ENCODE measurements at places on chromosomes 6 and 20.

DNA sequence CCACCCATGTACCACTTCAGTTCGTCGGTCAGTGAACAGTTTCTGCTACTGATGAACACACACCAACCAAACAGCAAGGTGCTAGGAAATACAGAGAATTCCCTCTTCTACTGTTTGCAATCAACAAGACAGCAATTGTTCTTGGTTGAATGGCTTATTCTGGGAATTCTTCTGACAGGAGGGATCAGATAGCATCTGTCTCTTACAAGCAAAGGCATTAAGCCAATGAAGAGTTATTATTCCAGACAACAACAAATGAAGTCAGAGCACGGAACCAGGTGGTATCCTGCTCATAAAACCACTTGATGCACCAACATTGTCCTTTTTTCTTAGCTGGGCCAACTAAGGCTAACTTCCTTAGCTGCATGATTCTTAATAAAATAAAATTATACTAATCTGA lies 37.8 kb downstream of the PTPRK start:
- no peak for DNase-seq

GRCh38 chr20:25160897-25161296 lies 34.6 kb upstream of the ENTPD6 start:
- no peak for DNase-seq

DNA sequence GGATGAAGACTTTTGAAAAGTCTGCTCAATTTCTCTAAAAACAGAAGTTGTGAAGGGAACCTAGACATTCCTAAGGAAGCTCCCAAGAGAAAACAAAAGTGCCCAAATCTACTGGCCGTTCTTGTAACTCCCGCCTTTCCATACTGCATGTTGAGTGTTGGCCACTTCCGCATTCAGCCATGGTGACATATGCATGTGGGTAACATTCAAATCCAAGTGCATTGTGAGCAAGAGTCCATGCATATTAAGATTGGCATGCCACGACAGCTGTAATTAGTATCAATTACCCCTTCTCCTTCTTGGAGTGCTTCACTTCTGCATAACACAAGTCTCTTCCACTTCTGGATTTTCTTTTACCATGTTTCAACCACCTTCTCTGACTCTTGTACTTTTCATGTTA lies 8.4 kb downstream of the SLC35D3 start:
- no peak for DNase-seq

- DNase-seq: no peak
These were observed 163.8 kb upstream of the TAB2 start for GRCh38 chr6:149153693-149154092.

DNA sequence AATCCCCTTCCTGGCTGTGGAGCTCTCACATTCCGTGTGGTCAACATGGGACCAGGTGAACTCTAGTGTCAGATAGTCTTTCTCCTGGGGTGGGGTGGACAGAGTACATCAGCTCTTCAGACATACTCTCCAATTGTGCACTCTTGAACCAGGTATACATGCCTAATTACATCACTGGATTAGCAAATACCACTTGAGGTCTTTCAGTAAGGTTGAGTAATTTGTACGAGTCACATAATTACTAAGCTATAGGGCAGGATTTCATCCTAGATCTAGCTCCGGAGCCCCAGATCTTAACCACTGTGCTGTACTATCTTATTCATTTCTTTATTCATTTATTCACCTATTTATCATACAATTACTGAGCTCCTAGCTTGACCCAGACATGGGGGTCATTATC lies 821.3 kb downstream of the TFAP2A start:
- DNase-seq: no peak

- no peak for DNase-seq
These were observed 153.6 kb upstream of the KCNK16 start for GRCh38 chr6:39476151-39476550.

- DNase-seq: peak; percentile 13
These were observed 12.3 kb downstream of the SLC17A2 start for GRCh38 chr6:25918083-25918683.

DNA sequence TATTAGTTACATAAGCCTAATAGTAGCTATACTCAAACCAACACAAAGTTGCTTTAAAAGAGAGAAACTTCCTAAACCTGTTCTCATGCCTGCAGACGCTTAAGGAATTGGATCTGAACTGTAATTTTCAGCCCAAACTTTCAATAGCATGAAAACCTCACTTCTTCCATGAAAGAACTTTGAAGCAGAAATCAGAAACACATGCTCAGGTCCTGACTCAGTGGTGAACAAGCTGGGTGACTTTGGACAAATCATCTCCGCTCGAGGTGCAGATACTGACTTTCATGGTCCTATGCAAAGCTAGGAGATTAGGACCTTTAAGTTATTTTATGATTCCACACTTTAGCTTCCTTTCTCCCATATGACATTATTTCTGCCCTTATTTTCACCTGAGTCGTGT lies 36.5 kb downstream of the NOX3 start:
- no peak for DNase-seq

DNA sequence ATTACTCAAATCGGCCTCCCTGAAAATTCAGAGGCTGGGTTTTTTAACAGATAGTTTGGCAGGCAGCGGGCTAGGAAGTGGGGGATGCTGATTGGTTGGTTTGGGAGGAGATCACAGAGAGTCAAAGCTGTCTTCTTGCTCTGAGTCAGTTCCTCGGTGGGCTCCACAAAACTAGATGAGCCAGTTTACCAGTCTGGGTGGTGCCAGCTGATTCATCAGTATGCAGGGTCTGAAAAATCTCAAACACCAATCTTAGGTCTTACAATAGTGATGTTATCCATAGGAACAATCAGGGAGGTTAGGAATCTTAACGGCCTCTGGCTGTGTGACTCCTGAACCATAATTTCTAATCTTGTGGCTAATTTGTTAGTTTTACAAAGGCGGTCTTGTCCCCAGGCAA lies 190.7 kb downstream of the C6orf118 start:
- DNase-seq: no peak

GRCh38 chr20:49210101-49210756 lies 9.0 kb upstream of the DDX27 start:
- DNase-seq: no peak

All from stimulated activated CD4-positive, alpha-beta T cell treated with anti-CD3 and anti-CD28 coated beads, Interleukin-4, amount 100 ng/mL, for 1 hour (primary cell).